Activated CD4-positive, CD25-positive, alpha-beta regulatory T cell (primary cell): ENCODE measurements at places on chromosomes 3 and 15.

DNA sequence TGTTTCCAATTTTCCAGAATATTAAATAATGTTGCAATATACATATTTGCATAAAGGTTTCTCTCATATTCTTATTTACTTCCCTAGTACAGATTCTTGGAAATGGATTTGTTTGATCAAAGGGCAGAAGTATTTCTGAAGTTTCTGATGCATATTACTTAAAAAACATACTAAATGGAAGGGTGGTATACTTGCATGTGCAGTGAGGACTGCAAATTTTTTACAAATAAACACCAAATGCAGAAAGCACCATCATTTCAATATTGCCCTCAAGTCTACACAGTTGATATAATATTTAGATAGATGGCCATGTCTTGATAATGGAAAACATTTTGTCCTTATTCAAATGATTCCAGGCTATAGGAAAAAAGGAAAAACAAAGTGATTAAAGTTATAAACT lies 12.3 kb downstream of the TM4SF18 start:
- DNase-seq: no peak

DNA sequence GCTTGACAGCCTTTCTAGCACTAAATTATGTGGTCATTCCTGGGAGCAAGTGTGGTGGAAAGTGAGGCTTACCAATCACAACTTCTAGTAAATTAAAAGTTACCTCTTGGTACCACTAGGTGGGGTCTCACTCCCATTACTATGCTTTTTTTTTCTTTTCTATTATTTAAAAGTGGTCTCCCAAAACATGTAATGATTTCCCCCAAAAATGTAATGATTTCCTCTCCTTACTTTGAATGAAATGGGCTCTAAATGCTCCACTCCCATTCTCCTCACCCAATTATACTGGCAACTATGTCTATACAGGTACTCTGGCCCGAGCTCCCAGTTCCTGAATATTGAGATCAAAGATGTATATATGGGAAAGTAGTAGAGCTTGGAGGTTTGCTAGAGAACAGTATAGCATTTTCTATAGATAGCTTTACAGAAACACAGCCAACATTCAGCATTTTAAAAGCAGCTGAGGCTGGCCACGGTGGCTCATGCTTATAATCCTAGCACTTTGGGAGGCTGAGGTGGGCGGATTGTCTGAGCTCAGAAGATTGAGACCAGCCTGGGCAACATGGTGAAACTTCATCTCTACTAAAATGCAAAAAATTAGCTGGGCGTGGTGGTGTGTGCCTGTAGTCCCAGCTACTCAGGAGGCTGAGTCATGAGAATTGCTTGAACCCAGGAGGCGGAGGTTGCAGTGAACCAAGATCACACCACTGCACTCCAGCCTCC lies 70.9 kb downstream of the DCUN1D1 start:
- DNase-seq: no peak

DNA sequence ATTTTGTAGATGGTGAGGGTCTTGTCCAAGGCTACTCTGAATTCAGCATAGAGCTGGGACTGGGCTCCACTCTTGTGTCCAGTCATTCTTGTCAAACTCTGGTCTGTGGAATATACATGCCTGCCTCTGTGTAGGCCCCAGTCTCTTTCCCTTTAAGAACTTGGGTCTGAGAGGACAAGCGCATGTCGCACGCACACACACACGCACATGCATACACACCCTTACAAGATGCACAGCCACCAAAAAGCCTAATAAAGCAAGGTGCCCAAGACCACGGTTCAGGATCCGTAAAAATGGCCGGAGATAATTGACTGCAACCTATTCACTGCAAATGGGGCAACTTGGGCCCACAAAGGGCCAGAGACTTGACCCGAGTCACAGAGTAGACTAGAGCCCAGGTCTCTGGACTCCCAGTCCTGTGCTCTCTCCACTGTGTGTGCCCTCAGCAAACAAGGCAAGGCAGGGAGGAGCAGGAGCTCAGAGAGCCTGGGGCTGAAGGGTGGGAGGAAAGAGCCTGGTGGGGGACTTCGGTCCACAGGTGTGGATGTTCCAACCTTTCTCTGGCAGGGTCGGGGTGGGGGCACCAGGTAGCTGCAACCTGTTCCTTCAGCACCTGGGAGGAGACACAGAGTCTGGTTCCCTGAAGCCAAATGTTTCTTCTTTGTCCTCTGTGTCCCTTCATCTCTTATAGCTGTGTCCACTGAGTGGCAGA lies 914 bp upstream of the PAQR5 start:
- no peak for DNase-seq

GRCh38 chr15:25422021-25422420 lies 16.8 kb downstream of the UBE3A start:
- DNase-seq: no peak

GRCh38 chr3:101842245-101842934 lies 6.9 kb upstream of the NFKBIZ start:
- DNase-seq: no peak

GRCh38 chr3:188954590-188955208 lies 217.1 kb upstream of the TPRG1 start:
- DNase-seq: peak; percentile 40

GRCh38 chr3:166405465-166405864 lies 568.2 kb upstream of the BCHE start:
- no peak for DNase-seq

DNA sequence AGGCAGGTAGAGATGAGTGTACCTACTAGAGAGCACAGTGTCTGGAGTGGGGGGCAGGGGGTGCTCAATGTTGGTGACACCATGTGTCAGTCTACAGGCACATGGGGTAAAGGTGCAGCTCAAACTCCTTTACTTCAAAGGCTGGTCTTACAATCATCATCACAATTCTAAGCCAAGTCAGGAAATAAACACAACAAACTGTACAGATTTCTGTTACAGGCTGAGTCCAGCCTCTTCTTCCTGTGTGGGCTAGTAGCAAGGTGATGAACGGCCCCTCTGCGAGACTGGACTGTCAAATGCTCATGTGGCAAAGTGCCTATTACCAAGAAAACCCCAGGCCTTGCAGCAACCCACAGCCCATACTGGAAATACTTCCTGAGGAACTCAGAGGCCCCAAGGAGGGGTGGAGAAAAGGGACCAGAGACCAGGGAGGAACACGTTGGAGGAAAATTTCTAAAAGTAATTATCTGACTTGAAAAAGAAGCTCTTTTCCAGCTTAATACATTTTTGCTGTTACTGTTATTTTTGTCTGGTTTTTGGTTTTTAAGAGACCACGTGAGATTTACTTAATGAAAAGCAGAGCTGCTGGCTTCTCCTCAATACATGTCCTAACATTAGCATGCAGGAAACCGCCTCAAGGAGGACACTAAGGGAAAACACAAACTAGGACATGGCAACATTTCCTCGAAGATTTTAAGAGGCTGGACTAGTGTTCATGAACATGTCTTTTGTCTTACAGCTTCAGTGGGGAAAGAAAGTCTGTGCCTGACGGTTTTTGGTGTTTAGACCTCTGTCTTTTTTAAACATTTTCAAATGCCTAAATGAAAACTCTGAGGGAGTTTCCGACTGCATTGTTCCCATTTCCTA lies 29.5 kb downstream of the TBC1D2B start:
- DNase-seq: no peak

GRCh38 chr3:13934813-13935212 lies 54.9 kb upstream of the WNT7A start:
- DNase-seq: no peak

- DNase-seq: no peak
Observed at GRCh38 chr3:55570271-55570711, 83.2 kb upstream of the WNT5A start.

- no peak for DNase-seq
Observed at GRCh38 chr3:101803173-101803782, 24.3 kb downstream of the NXPE3 start.

GRCh38 chr3:66428733-66429132 lies 72.1 kb downstream of the LRIG1 start:
- DNase-seq: no peak

GRCh38 chr15:61489571-61489970 lies 260.5 kb upstream of the RORA start:
- no peak for DNase-seq

- DNase-seq: no peak
Observed at GRCh38 chr3:194431554-194431953, 32.5 kb upstream of the GP5 start.

DNA sequence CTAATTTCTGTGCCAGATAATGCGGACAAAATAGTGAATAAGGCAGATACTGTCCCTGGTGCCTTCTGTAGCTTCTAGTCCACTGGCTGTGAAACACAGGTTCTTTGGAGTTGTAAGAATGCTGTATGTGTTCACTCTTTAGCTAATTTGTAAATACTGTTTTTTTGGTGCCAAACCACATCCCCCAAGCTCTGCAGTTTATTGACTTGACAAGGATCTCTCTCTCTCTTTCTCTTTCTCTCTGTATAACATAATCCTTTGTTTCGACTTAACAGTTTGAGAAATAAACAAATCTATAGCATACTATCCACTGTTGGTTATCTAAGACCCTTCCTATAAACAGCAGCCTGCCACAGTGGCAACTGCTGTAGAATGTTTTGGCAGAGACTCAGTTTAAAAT lies 7.6 kb downstream of the SMAD3 start:
- no peak for DNase-seq

DNA sequence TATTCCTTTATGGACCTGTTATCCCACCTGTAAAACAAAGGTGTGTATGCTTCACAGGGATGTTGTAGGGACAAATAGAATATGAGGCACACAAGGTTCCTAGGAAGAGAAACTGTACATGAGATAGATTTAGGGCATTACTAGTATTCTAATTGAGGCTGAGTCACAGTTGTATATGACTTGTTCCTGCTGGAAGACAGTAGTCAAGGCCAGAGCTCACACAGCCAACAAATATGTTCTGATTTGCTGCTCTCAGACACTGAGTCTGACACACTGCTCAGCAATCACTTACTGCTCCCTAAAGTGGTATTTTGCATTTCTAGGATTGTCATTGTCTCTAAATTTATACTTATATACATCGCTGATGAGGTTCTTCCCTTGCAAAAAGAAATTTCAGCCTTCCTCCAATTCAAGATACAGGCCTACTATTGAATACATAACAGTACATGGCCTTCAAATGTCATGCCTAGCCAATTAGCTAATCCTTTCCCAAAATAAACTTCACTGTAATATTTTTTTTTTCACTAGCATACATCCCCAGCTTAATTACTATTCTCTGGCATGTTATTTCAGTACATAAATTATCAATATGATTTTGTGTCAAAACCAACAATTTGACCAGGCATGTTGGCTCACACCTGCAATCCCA lies 69.8 kb downstream of the TIGIT start:
- no peak for DNase-seq
